Stimulated activated CD8-positive, alpha-beta memory T cell treated with anti-CD3 and anti-CD28 coated beads, Interleukin-2, amount 100 ng/mL, for 48 hours (primary cell): ENCODE measurements at places on chromosomes 4 and X.

GRCh38 chr4:40576651-40577480, 52.8 kb downstream of the RBM47 start:
- no peak for DNase-seq

DNA sequence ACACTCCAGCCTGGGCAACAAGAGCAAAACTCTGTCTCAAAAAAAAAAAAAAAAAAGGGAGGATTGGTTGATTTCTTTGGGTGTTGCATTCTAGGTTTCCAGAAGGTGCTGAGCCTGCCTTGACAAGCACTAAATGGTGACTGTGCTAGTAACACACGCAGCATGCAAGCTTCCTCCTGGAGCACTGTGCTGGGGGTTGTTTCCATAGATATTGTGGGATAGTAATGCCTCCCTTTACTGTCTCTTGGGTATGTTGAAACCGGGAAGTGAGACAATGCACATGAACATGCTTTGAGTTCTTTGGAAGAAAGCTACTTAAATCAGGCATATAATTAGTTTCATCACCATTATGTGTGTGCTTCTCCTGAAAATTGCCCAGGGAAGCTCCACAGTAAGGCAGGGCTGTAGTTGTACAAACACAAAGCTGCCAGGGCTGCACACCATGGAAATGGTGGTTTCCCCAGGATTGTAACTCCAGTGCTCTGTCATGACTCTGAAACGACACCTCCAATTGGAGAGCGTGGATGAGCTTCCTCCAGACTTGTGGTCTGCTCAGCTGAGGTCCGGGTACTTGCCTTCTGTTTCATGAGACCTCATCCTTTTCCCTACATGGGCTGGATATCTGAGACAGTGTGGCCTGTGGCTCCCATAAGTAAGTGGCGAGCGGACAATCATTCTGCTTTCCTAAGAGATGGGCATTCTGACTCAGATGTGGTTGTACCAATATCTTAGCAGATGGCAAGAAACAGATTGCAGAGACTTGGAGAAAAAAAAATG, 31.5 kb upstream of the STOX2 start:
- DNase-seq, result no peak

DNA sequence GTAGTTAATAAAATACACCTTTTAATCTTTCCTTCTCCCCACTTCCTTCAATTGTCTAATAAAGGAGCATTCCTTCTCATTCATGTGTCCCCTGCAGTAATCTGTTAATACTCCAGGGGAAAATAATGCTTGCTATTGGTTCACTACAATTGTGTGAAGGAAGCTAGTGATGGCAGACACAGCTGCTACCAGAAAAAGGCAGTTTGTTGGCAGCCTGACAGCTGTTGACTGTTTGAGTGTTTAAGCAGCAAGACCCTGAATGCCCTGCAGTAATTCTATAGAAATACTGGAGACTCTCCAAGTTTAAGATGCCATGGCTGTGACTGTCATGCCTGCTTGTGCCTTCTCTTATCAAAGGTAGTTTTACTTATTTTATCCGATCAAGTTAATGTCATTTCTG, 359.5 kb downstream of the C4orf33 start:
- no peak for DNase-seq

DNA sequence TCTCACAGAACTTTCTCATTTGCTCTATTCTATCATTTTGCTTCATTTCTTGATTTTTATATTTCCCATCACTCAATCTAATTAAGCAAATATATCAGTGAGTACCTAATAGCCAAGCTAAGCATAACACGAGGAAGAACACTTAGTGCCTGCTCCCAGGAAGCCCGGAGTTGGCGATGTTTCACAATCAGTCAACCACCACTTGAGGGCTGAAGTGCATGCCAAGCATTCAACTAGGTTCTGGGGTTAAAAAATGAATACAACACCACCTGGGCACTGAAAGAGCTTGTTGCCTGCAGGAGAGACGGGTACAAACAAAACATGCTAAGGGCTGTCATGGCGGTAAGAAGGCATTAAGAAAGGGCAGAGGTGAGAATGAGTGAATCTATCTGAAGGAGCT, 47.5 kb downstream of the UCHL1 start:
- no peak for DNase-seq

DNA sequence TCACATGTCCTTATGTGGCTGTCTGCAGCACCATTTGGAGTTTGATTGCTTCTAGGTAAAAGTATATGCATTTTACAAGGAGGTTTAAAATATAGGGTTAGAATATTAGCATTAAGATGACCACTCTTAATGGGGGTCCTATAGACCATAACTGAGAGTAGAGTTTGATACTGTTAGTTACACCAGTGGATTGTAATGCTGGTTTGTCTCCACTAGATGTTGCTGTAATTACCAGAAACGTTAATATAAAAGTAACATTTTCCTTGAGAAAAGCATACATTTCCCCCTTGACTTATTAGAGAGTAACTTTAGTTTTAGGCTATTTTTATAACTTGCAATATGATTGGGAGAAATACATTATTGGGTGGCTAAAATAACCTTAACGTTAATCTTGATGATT, 93.0 kb downstream of the ZXDA start:
- no peak for DNase-seq

- DNase-seq, result no peak
These were observed 23.0 kb upstream of the MSANTD1 start for GRCh38 chr4:3225936-3226335.

DNA sequence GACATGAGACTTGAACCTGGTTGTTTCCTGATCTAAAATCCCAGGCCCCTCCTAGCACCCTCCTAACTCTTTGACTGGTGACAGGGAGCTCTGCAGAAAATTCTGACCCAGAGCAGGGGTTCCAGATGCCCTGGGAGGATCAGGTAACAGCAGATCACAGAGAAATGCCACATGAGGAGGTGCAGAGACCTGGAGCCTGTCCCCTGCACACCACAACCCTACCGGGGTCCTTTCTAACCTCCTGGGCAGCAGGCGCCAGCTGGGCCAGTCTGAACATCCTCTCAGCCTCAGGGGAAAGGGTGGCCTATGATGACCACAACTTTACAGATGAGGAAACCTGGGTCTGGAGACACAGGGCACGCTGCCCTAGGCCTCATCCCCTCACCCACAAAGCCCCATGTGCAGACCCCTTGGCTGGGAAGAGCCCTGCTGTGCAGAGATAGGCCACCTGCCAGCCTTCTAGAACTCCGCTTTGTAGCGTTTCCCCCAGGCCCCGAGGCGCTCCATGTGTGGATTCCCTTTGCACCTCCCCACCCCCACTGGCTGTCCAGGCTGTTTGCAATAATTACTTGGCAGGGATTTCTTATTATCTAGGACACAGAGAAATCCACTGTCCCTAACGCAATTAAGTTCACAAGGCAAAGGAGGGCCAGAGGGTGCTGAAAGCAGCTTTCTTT, 36.5 kb downstream of the WDR1 start:
- DNase-seq, result no peak

DNA sequence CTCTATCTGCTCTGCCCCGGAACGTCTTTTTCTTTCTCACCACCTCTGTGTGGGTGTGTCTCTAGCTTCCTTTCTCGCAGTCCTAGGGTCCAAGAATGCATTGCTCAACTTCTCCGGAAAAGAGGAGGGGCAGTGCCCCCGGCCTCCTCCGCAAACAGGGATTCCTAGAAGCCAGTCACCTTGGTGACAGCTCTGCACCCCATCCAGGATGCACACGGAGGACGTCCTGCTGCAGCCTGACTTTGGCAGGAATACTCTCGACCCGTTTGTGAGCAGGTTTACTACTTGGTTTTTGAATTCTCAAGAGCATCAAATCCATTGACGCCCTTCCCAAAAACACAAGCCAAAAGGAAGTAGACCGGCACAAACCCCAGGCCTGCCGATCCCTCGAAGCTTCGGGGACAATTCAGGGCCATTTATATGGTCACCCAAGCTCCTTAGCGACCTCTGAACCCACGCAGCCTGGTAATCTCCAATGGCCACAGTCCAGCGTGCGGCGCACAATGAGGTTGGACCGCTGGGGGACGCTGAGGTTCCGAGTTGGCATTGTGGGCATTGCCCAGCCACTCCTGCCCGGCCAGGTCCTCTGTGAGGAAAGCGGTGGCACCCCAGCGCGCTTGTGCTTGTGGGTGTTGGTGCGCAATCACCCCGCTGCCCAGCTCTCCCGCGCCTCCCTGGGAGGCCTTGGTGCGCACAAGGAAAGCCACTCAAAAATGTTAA, 9.8 kb downstream of the NKX3-2 start:
- DNase-seq, result no peak
